ENCODE measurements at places on chromosomes 13 and 19.

DNA sequence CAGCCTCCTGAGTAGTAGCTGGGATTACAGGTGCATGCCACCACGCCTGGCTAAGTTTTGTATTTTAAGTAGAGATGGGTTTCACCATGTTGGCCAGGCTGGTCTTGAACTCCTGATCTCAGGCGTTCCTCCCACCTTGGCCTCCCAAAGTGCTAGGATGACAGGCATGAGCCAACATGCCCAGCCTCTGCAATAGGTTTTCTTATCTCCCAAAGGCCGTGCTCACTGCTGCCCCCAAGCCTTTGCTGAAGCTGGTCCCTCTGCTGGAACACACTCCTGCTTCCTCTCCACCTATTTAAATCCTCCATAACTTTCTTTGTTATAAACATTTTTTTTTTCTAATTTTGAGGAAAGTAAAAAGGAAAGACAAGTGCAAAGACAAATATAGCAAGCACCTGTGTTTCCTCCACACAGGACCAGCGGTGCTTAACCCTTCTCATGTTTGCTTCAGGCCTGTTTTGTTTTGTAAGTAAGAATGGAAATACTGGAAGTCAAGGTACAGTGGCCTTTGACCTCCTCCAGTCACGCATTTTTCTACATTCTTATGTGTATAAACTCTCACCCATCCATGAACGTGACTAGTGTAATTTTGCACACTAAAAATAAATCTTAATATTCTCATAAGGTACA, 14.5 kb upstream of the TNFAIP8L1 start:
- DNase-seq, result no peak

GRCh38 chr13:70310396-70311119, 202.3 kb upstream of the KLHL1 start:
- DNase-seq, result no peak

GRCh38 chr13:27774651-27775050, 17.6 kb upstream of the GSX1 start:
- DNase-seq, result no peak

- no peak for DNase-seq
These were observed 27.4 kb upstream of the AKT2 start for GRCh38 chr19:40312533-40312932.

GRCh38 chr13:76266561-76266960, 619.6 kb downstream of the KCTD12 start:
- no peak for DNase-seq

DNA sequence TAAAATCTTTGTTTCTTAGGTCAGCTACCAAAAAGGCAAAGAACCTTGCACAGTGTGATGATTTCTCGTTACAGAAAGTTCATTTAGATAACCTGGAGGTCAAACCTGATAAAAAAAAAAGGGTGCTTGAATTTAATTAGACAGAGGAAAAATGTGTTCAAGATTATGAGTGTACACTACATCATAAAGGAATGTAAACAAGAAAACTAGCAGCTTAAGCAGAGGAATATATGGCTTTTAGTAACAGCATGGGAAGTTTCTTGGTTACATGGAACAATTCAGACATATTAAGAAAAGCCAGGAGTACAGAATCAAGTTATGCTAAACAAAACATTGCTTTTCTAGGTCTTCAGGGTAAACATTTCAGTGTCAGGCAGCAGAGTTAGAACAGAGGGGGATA, 32.9 kb downstream of the ING1 start:
- DNase-seq, result no peak

- no peak for DNase-seq
These were observed 79.0 kb upstream of the MEDAG start for GRCh38 chr13:30826911-30827577.

- no peak for DNase-seq
These were observed 617.2 kb upstream of the GPC6 start for GRCh38 chr13:92609376-92609775.

- DNase-seq, result no peak
These were observed 27.8 kb downstream of the ERCC5 start for GRCh38 chr13:102873653-102874052.

Measured in T-cell (primary cell).